ENCODE measurements at places on chromosomes 16 and 17.

DNA sequence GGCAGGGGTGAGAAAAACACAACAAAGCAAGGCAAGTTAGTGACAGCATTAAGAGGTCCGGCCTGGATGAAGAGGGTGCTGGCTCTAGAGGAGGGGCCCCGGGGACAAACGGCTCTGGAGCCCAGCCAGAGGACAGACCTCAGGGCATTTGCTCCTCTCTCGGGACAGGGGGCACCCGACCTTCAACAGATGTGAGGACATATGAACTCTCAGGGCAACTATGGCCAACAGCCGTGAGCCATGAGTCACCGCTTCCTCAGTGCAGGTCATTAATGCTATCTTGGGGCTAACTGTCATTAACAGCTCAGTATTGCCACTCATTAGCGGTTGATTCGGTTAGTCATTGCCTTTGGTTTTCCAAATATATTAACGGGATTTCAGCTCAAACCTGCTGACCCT lies 9.7 kb upstream of the ARL5C start:
- peak; percentile 60 for DNase-seq

- no peak for DNase-seq
Measured at GRCh38 chr17:73010414-73010813, 82.1 kb downstream of the SLC39A11 start.

GRCh38 chr17:2222901-2223616 lies 80.5 kb downstream of the SMG6 start:
- DNase-seq, result no peak

GRCh38 chr17:44354582-44355561 lies 8.8 kb downstream of the FAM171A2 start:
- DNase-seq, result no peak

DNA sequence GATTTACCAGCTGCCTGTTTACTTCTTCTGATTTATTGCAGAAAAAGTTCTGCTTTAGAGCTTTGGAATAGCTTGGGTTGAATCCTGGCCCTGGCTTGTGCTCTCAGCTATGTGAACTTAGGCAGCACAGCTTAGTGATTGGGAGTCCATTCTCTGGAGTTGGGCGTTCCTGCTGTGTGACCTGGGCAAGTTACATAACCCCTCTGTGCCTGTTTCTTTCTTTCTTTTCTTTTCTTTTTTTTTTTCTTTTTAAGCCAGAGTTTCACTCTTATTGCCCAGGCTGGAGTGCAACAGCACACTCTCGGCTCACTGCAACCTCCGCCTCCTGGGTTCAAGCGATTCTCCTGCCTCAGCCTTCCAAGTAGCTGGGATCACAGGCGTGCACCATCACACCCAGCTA lies 51.5 kb upstream of the AQP8 start:
- no peak for DNase-seq

GRCh38 chr17:45146890-45147580 lies 1.2 kb upstream of the HEXIM1 start:
- DNase-seq, result no peak

GRCh38 chr16:80936410-80936809 lies 70.3 kb downstream of the CMC2 start:
- no peak for DNase-seq

GRCh38 chr16:58481226-58481869 lies 18.6 kb upstream of the NDRG4 start:
- DNase-seq, result no peak

GRCh38 chr17:12744298-12744697 lies 45.0 kb upstream of the ARHGAP44 start:
- no peak for DNase-seq

GRCh38 chr17:29649359-29649758 lies 26.6 kb upstream of the CORO6 start:
- DNase-seq, result peak; percentile 52

GRCh38 chr16:9275377-9275776 lies 183.9 kb downstream of the HAPSTR1 start:
- DNase-seq, result no peak

- DNase-seq, result no peak
Measured at GRCh38 chr17:42685831-42686230, 3.5 kb downstream of the CNTNAP1 start.

DNA sequence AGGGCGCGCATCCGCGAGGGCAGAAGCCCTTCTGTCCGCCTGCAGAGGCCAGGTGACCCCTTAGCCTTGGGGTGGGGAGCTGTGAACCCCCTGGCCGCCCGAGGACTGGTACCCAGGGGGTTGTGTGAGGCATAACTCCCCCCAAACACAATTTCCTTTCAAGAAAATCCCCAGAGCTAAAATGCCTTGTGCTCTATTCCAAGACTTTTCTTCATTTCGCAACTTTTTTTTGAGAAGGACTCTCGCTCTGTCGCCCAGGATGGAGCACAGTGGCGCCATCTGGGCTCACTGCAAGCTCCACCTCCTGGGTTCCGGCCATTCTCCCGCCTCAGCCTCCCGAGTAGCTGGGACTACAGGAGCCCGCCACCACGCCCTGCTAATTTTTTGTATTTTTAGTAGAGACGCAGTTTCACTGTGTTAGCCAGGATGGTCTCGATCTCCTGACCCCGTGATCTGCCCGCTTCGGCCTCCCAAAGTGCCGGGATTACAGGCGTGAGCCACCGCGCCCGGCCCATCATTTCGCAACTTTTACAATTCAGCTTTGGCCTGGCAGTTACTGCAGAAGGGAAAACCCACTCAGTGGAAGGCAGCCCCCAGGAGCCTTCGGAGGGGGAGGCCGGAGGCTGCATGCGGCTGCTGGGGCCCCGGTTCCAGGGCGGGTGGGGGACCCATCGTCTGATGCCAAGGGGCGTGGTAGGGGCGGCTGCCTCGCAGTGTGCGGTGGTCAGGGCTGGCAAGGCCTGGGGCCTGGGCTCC lies 963 bp upstream of the APRT start:
- DNase-seq, result no peak

DNA sequence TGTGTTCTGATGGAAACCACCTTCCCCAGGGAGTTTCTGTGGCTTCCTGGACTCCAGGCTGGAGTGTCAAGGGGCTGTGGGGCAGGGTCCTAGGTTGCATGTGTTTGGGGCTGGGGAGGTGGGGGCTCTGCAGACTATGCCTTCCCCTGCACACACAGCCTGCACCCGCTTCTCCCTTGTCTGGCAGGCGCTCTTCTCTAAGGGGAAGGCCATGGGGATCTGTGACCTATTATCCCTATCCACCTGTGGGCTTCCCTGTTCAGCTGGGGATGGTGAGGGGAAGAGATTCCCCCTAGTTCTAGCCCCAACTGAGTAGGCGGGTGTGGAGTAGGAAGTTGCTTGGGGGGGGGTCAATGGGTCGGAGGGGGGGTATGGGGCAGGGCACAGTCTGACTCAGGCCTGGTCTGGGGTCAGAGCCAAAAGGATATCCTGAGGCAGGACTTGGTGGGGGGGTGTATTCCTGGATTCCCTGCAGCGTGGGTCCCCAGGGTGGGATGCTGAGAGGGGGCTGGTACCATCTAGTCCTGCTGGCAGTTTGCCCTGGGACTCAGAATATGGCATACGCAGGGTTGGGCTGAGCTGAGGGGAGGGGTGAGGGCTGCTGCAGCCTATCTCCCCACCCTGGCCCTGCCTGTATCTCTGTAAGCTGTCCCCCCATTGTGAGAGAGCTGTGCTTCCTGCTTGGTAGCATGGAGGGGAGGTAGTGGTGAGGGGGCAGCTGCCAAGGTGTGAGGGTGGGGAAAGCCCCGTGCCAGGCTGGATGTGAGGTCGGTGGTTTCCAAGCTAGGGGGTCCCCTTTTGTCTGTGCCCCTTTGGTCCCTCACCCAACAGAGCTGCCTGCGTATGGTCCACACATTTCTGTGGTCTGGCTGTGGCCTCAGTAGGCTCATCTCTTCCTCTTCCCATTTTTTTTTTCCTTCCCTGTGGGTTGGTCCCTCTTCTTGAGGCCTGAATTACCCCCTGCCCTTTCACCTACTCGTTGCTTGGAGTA lies 14.7 kb downstream of the RARA start:
- no peak for DNase-seq

DNA sequence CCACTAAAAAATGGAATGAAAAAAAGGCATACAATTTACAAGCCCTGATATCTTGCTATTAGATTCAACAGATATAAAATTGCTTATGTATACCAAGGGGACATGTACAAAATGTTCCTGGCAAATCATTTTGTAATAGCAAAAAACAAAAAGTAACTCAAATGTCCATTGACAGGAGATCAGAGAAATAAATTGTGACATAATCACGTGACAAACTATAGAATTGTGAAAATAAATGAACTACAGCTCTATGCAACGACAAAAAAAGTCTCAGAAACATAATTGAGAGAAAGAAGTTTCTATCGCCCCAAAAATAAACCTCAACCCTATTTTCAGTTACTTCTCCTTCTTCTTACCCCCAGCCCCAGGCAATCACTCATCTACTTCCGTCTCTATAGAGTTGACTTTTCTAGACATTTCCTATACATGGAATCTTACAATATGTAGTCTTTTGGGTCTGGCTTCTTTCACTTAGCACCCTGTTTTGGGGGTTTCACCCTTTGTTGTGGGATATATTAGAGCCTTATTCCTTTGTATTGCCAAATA lies 12.1 kb upstream of the ACE start:
- DNase-seq, result no peak

DNA sequence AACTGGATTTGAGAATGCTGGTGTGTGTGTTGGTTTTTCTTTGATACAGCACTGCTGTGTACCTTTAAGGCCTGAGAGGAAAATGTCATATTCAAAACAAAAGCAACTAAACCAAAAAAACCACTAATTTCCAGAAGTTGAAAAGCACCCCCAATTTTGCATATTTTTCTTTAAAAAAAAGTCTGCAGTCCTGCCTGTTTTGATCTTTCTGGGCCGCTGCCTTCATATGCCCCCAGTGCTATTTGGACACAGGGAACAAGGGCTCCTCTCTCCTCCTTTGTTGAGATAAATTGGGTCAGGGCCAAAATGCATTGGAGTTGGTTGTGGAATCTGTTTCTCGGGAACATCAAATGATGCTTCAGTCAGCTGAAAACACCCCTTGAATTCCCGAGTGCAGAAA lies 26.9 kb downstream of the GPT2 start:
- DNase-seq, result no peak

DNA sequence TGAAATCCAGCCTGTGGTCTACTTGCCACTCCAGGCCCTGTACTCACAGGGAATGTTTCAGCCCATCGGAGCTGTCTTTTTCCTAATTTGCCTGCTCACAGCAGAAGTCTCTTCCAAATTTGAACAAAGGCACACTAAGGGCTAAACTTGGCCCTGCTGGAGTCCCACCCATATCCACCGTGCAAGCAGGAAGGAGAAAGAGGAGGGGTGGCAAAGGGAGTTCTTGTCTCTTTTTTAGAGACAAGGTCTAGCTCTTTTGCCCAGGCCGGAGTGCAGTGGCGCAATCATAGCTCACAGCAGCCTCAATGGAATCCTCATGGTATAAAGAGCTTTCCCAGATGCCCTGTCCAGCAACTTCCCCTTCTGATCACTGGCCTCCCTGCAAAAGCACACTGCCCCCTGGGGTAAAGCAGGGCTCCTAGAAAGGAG lies 2.7 kb upstream of the PRM1 start:
- DNase-seq, result no peak

All from K562 (cell line).